Stimulated activated CD8-positive, alpha-beta memory T cell treated with anti-CD3 and anti-CD28 coated beads, Interleukin-2, amount 100 ng/mL, for 1 hour (primary cell): ENCODE measurements at places on chromosomes 2 and 18.

GRCh38 chr2:111135237-111135909 is 14.7 kb downstream of the BCL2L11 start:
- DNase-seq: no peak

- no peak for DNase-seq
These were observed 20.5 kb downstream of the APLF start for GRCh38 chr2:68487773-68488355.

DNA sequence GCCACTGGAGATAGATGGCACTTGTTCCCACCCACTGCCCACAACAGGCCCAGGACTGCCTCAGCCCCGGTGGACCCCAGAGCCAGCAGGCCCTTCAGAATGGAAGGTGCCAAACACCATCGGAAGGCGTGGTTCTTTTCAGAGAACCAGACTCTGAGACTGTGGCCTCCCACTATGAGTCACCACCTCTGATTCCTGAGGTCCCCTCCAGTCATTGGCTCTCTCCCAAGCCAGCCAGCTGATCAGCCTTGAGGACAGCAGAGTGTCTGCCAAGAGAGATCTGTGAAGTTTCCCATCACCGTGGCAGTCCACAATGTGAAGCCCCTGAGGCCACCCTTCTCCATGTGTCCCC is 10.4 kb upstream of the MAP3K2 start:
- no peak for DNase-seq

GRCh38 chr2:74538881-74539339 is 9.2 kb downstream of the HTRA2 start:
- no peak for DNase-seq

- DNase-seq: no peak
These were observed 48.8 kb downstream of the TFCP2L1 start for GRCh38 chr2:121236101-121236640.

DNA sequence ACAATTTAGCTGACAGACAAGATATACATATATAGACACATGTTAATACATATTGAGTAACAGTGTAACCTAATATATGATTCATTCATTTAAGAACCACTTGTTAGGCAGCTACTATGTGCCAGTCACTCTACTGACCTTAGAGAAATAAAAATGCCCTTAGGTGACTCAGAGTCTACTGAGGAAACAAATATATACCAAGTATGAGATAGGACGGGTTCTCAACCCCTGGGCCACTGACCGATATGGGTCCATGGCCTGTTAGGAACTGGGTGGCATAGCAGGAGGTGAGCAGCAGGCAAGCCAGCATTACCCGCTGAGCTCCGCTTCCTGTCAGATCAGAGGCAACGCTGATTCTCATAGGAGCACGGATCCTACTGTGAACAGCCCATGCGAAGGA is 14.8 kb downstream of the STRN start:
- no peak for DNase-seq

GRCh38 chr2:109129356-109129920 is 433 bp downstream of the SH3RF3 start:
- no peak for DNase-seq

DNA sequence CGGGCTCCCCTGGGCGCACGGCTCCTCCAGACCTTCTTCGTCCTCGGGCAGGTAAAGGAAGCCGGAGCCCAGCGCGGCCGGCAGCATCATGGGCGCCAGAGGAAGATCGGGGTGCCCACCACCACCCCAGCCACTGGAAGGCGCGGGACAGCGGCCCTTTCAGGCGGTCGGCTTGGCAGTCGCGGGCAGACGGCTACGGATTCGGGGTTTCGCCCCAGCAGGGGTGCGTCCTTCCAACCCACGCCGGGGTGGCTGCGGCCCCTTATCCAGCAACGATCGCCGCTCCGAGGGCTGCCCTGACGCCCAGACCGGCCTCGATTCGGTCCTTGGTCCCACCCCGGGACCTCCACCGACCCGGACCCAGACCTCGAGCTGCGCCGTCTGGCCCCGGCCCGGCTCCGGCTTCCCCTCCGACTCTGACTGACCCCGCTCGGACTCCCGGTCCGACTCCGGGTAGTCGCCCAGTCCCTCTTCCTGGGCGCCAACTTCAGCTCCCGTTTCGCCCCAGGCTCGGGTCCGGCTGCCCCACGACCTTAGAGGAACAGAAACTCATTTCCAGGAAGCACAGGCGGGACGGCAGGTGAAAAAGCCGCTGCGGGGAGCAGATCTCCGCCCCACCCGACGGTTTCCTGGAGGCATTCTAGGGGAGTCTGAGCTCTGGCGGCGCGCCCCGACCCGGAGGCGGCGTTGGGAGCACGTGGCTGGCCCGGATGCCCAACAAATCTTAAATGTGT is 30.2 kb upstream of the SSB start:
- DNase-seq: no peak

DNA sequence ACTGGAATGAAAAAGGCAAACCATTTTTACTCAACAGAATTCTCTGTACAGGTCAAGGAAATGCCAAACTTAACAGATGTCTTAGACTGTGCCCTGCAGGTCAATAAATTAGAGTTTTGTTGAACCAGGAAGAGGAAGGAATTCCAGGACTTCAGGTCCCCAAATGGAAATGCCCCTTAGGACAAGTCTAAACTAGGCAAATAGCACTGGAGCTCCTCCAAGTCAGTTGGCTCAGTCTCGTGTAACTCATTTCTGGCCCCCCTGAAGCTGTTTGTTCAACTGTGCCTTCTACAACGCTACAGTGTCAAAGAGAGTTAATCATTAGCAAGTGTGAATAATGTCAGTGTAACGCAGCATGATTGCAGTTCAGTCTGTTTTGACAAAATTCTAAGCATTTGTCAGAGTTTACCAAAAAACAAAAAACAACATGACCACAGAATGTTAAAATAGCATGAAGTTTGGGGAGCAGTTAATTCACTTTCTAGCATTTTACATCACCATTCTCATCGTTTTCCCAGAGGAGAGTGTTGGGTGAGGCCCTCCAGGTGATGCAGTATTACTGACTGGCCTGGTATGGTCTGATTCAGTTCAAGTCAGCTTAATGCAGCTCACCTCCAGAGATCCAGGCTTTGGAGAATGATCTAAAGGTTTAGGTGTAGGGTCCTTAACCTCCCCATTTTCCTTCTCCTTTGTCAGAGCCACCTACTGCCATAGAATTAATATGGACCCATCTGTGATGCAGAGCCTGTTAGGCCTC is 108.1 kb downstream of the AQP4 start:
- no peak for DNase-seq

GRCh38 chr2:28613633-28614501 is 118.0 kb downstream of the PLB1 start:
- DNase-seq: peak; percentile 26

DNA sequence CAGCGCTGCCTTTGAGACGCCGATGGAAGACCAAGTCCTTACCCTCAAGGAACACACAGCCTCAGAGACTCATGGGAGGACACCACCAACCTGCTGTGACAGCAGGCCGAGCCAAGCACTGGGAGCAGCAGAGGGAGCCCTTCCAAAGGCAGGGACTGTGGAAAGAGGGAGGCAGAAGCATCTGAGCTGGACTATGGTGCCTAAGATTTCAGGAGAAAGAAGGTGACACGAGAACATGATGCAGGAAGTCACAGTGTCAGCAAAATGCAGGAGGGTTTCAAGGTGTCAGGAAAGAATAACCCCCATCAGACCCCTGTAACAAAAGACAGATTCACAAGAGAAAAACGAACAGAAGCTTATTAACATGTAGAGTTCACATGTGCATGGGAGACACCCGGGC is 24.2 kb upstream of the COX7A2L start:
- no peak for DNase-seq

DNA sequence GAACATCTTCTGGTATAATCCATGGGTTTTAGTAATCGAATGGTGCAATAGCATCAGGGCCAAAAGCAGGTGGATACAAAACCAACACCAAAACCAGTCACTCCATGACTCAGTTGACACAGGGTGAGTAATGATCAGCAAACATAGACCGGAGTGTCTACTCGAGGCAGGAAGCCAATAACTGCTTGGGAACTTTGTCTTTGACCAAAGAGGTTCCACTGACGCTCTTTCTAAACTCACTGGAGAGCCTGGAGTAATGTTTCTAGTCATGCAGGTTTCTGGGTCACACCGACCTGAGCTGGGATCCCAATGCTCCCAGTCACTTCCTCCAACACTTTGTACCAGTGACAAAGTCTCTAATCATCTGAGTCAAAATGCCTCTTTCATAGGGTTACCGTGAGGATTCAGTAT is 30.9 kb downstream of the MREG start:
- no peak for DNase-seq

GRCh38 chr2:6605836-6606505 is 259.7 kb downstream of the CMPK2 start:
- no peak for DNase-seq

DNA sequence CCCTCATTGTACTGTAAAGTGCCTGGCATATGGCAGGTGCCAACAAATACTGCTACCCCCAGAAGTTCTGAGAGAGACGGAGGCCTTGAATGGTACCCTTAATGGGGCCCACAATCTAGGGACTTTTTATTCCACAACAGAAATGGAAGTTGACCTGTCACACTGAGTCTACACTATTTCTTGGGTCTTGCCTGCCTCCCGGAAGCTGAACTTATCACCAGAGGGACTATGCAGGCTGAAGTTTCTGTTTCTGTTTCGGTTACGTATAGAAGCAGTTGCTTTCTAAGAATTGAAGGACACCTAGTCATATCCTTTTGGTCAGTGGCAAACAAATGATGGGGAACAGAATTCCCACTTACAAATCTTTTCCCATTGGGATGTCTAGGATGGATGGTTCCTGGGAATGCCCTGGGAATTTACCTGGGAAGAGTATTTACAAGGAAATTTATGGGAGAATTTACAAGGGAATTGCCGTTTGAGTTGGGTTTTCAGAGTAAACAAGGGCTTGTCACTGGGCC is 74.2 kb downstream of the HS1BP3 start:
- DNase-seq: no peak

- DNase-seq: no peak
These were observed 147.9 kb upstream of the CAVIN2 start for GRCh38 chr2:191994749-191995148.

DNA sequence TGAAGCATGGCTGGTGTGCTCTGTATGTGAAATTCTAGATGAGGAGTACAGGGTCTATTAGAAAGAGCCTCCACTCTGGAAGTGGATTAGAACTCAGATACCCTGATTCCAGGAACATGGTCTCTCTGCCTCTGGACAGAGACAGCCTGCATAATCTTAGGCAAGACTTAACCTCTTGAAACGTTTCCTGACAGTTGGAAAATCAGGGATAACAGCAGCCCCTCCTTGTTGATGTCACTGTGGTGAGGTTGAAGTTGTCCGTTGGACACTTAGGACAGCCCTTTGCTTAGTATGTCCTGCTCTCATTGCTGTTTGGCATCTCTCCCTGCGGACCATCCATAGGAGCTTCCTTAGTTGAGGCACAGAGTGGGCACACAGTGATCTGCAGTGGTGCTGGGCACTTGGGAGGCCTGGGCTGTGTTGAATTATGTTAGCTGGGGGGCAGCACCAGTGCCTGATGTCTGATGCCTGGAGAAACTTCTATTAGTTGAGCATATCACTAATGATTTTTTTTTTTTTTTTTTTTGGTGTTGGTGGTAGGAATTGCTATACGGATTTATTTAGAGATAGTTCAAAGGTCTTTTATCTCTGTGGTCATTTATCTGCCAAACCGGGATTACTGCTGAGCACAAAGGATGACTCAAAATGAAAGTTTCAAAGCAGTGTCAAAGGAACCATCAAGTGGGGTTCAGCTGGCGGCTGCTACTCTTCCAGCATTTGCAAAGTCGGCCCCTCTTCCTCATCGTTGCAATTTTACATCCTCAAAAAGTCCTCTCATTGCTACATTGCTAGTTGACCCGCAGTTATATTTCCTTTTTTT is 28.8 kb downstream of the SETBP1 start:
- no peak for DNase-seq

DNA sequence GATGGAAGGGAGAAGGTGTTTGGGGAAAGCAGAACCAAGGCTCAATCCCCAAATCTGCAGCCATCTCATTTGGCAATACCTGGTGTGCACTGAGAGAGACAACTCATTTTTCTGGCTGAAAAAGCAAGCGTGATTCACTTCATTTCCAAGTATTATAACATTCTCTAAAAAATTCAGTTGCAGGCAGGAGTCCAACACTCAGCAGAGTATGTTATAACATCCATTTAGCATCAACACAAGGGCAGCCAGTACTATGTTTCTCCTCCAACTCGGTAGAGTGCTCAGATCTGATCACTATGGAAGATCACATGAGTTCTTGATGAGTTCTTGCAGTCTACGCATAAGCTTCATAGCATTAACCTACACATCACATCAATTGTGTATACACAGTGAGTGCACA is 99.4 kb upstream of the PID1 start:
- DNase-seq: no peak

- DNase-seq: no peak
These were observed 348.3 kb upstream of the FIGN start for GRCh38 chr2:164084066-164084465.

DNA sequence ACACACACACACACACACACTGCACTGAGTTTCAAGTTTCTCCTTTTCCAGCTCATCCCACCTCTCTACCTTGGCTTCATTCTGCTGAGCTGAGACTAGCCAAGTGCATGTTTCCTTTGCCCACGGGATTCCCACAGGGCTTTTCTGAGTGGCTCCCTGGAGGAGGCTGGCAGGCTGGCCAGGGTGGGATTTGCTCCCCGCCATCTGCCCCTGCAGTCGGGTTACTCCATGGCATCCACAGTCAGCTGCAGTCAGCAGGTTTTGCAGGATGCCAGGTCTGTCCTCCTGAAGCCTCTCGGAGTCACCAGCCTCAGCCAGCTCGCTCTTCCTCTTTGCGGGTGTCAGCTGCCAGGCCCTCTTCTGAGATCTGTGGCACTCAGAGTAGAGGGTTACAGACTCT is 783.7 kb upstream of the SOX11 start:
- DNase-seq: no peak

- no peak for DNase-seq
These were observed 139.0 kb downstream of the DSC3 start for GRCh38 chr18:30903566-30903965.

- no peak for DNase-seq
These were observed 564.4 kb upstream of the LINC00305 start for GRCh38 chr18:64713284-64713683.

GRCh38 chr18:63603355-63603754 is 16.2 kb downstream of the SERPINB13 start:
- no peak for DNase-seq

DNA sequence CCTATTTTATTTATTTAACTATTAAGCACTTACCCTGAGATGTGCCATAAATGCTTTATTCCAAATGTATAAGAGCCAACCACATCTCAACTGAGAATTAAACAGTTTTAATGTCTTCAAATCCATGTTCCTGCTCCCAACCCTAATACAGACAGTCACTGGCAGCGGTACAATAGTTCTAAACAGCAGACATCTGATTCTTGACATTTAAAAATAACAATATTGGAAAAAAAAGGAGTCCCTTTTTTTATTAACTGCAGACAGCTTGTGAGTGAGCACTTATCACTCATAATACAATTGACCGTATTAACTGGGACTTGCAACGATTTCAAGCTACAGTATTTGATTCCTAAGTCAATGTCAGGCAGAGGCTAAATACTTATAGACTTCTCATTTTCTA is 424.6 kb downstream of the TGIF1 start:
- no peak for DNase-seq
